ENCODE measurements at places on chromosomes 2 and 18. TPM values are rescaled to one million over a fixed set of nuclear protein-coding genes. Genes with fewer than 3 reads are reported as not detected.

DNA sequence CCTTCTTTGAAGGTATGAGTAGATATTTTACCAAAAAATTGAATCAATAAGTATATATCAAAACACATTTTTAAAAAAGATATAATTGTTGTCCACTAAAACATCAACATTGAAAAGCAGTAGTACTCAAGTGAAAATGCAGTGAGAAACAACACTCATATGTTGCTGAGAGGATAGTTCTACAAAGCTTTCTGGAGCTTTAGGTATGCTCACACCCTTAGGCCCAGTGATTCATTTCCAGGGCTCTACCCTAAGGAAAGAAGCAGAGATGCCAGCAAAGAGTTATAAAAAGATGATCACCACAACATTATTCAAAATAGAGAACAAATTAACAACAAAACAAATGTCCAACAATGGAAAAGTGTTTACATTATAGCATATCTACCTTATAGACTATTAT is 197.3 kb upstream of the CCDC150 start:
- no peak for DNase-seq

DNA sequence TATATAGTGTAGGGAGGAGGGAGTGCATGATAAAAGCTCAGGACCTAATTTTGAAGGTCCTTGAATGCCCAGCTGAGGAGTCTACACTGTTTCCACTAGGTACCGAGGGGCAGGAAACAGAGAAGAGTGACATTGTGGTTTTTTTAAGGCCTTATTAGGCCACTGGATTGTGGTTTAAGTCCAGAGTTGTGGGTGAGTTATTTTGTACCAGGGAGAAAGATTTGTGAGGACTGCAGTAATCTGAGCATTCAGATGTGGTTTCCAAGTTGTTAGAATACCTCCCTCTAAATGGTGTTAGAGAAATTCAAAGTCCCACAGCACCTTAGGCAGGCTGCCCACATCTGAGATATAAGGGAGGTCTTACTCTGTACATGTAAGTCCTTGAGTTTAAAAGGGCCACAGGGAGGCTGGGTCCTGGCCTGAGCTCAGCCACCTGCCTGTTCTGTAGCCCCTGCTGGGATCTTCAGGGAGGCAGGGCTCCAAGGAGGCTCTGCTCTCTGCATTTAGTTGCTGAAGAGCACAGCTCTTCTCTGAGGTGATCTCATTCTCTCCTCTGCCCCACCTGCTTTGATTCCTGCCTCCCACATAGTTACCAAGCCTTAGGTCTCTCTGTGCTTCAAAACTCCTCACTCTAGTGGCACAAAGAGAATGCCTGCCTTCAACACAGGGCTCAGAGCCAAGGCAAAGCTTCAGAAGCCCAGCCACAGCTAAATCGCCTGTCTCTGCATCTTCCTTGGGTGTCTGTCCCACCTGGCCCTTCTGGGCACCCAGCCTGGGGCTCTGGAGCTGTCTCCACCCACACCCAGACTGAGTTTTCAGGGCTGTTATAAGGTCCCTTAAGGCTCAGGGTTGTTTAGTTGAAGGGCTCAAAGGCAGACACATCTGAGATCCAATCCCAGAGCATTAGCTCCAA is 88.1 kb downstream of the VSNL1 start:
- DNase-seq: no peak

DNA sequence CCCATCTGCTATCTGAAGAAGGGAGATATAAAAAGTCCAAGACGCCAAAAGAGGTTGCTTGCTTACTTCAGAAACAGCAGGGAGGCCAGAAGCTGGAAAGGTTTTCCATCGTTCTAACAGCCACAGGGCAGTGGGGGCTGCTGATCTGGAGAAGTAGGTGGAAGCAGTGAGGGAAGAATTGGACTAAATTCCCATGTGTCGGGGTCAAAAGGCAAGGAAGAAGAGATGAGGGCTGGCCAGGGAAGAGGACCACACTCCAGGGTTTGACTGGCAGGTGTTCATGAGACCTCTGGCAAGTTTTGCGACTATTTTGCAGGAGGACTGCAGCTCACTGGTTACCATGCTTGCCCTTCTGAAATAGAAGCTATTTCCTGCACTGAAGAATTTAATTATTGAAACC is 91.0 kb downstream of the SCG2 start:
- no peak for DNase-seq

GRCh38 chr2:9709539-9710285 is 78.9 kb upstream of the YWHAQ start:
- DNase-seq: no peak

The ASIC4 gene
- not detected for total RNA-seq

- DNase-seq: no peak
These were observed 148.4 kb upstream of the CAVIN2 start for GRCh38 chr2:191995285-191995684.

GRCh38 chr2:96081042-96081441 is 35.3 kb downstream of the ADRA2B start:
- DNase-seq: no peak

The AKAIN1 gene
- not detected for total RNA-seq

GRCh38 chr2:151637271-151637781 is 97.0 kb downstream of the NEB start:
- no peak for DNase-seq

- no peak for DNase-seq
These were observed 385.2 kb downstream of the CDH7 start for GRCh38 chr18:66136039-66136438.

All from tibial nerve (tissue), 4 donors.